ENCODE measurements at places on chromosomes 3 and 15.

DNA sequence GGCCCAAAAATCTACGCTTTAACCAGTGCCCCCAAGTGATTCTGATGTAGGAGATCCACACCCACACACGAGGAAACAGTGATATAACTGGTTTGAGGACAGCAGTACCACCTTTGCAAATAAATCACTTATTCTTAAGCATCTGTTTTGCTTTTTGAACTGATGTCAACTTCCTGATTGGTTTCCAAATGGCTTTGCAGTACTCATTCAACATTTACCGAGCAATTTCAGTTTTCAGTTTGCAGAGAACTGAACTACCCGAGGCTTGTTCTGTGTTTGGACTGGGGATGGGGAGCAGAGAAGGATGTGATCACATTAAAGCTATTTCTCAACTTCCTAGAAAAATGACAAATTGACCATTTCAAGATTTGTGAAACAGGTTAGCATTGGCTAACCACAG is 1.1 kb upstream of the GYG1 start:
- DNase-seq, result no peak

DNA sequence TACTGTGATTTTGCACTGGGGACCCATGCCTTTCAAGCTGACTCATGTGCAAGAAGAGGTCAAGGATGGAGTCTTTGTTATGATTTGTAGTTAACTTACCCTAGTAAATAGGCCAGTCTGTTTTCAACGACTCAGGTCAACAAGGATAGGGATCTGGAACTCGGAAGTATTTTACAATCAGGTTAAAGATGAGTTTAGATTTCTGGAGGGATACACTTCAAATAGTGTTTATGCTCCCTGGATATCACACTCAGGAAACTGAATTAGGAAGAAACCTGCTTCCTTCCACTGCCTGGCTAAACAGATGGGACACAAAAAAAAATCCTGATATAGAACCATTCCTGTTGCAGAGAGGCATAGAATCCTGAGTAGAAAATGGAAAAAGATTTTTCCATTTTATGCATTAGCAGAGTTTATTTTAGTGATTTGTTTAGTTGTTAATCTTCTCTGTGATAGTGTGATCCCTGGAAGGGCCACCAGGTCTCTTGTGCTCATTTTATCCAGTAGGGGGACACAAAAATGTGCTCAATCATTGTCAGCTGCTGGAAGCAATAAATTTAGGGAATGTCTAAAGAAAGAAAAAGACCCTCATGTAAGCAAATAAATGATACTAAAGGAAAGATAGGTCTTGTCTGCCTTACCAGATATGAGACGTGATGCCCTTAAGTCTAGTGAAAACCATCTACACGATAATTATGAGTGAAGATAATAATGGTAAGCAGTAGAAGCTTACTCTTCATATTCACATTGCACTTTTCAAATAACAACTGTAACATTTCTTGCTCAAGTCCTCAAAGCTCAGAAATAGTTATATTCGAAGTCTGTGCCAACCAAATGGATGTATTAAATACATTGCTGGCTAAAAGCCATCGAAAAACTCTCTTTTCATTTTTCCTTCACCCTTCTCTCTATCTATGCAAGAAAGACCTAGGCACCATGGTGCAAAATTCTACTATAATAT is 452.1 kb upstream of the KCNMB2 start:
- no peak for DNase-seq

GRCh38 chr15:29008846-29009245 is 123.1 kb downstream of the APBA2 start:
- no peak for DNase-seq

GRCh38 chr3:130316169-130316568 is 29.3 kb upstream of the COL6A5 start:
- no peak for DNase-seq

DNA sequence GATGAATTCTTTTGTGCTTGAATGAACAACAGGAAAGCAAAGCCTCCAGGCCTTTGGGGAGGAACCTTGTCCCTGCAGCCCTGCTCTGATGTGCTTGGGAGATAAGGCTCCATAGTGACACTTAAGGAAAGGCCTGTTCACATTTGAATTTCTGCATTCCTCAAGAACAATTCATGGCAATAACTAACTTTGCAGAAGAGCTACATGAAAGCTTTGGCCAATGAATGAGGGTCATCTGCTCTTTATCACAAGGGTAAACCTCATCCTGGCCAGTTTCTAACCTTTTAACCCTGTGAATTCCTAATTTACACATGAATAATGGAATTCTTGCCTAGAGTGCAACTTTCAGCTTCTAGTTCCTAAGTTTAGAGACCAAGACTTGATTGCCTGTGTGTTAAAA is 5.6 kb downstream of the PRTG start:
- no peak for DNase-seq

GRCh38 chr15:52352086-52352485 is 56.5 kb upstream of the MYO5C start:
- no peak for DNase-seq

- DNase-seq, result peak; percentile 70
Observed at GRCh38 chr3:187066228-187066995, 72.9 kb downstream of the RPL39L start.

- DNase-seq, result no peak
Observed at GRCh38 chr15:89792106-89792805, 16.1 kb downstream of the MESP2 start.

DNA sequence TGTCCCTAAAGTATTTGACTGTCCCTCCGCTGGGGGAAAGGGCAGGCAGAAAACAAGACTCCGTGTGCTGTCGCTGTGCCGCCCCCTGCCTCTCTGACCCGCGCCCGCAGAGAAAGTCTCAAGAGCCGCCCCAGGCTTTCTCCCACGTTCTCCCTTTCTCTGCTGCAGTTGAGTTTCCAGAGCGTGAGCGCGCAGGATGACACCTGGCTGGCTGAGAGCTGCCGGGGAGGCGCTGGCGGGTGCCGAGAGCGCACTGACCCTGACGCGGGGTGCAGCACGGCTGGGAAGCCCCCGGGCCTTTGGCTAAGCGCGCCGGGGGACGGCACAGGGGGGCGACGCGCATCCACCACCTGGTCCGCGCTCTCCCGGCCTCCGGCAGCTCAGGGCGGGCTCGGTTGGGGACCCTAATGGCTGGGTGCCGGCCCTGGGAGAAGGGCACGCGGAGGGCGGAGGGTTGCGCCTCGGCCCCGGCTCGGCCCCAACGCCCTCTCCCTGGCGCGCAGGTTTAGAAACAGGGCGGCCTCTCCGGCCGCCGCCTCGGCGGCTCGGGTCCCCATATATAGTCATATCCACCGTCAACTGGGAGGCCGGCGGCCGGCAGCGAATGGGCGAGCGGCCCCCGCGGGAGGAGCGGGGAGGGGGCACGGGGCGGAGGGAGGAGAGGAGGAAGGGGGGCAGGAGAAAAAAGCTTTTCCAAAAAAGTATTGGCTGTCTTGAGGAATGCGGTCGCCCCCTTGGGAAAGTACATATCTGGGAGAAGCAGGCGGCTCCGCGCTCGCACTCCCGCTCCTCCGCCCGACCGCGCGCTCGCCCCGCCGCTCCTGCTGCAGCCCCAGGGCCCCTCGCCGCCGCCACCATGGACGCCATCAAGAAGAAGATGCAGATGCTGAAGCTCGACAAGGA is at the start of gene TPM1:
TSS of gene TPM1 (plus strand) at position 774 of the 903 bp plus-strand sequence. CDS start at position 857, 83 bp downstream.
- no peak for DNase-seq

GRCh38 chr3:66506154-66506553 is 5.3 kb upstream of the LRIG1 start:
- DNase-seq, result no peak

DNA sequence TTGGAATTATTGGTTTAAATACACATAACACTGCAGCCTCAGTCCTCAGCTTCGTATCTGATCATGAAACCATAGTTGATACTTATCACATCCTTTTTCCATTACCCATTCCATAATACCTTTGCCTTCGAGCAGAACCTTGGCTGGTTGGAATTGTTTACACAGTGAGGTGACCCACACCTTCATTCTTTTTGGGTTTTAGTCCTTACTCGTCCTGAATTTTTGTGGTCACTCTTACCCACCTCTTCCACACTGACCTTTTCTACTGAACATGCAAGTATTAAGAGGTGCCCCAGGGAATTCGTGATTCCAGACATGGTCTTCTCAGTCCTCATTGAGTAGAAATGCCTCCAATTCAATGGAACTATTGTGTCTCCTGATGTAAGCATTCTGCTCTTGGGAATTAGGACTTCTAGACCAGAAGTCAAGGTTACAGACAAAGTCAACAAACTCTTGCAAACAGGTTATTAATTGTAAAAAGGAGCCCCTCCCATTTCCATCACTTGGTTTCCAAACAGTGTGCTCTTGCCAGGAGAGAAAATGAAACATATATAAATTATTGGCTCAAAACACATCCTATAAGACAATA is 37.7 kb downstream of the SCN11A start:
- no peak for DNase-seq

GRCh38 chr3:161409069-161409468 is 37.8 kb upstream of the SPTSSB start:
- DNase-seq, result peak; percentile 65

DNA sequence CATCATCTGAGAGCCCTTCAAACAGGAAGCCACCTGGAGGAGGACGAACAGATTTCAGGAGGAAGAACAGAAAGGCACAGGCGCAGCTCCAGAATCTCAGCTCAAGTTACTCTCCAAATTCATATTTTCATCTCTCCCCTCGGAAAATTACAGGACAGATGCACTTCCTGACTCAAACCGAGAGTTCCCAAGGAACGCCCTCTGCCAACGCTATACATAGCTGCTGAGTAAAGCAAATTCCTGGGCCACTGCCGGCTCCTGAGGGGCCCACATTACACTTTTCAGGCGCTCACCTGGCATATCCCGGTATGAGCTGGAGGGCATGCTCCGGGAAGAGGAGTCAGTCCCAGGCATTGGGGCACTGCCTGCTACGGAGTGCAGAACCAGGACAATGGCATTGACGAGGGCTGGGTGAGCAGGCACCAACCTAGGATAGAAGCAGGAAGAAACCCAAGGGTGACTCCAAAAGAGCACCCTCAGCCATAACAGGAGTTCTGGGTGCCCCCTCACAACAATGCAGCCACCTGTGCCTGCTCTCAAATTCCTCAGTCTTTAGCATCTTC is 11.2 kb downstream of the UBL7 start:
- no peak for DNase-seq

DNA sequence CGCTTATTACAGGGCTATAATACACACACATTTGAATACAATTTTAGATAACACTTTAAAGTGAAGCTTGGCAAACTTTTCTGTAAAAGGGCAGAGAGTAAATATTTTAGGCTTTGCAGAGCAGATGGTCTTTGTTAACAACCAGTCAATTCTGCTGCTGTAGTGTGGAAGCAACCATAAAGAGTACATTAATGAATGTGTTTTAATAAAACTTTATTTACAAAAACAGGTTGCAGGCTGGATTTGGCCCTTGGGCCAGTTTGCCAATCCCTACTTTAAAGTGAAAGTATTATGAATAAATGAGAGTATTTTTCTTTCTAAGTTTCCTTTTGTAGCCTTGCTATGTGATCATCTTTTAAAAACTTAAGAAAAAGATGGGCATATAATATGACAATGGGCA is 20.7 kb upstream of the ANKRD34C start:
- DNase-seq, result no peak

GRCh38 chr3:54358969-54359694 is 236.8 kb downstream of the CACNA2D3 start:
- DNase-seq, result no peak

DNA sequence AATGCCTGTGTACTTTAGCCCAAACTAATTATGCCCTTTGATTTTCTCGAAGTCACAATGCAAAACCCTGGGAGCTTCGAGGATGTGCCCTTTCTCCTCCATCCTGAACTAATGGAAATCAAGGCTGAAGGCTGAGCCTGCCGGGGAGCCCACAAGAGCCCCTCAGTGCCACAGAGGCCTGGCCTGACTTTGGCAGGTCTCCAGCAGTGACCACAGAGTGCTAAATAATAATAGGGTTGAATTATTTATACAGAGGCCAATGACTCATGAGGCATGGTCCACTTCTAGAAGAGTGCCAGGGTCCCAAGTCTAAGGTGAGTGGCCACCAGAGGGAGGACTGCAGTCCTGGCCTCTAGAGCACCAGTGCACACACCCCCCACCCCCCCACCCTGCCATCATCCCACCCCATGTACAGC is 19.1 kb upstream of the GLCE start:
- no peak for DNase-seq

- DNase-seq, result no peak
Observed at GRCh38 chr15:63246691-63247469, 30.5 kb upstream of the APH1B start.

DNA sequence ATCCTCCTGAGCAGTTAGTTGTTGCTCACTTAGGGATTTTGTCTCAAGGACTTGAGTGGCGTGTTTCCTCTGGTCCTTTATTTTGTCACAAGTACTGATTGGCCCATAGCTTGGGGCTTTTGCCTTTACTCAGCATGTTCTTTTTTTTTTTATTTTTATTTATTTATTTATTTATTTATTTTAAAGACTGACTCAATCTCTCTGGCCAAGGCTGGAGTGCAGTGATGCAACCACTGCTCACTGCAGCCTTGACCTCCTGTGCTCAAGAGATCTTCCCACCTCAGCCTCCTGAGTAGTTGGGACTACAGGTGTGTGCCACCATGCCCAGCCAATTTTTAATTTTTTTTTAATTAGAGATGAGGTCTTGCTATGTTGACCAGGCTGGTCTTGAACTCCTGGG is 223.9 kb upstream of the TPM1 start:
- no peak for DNase-seq

DNA sequence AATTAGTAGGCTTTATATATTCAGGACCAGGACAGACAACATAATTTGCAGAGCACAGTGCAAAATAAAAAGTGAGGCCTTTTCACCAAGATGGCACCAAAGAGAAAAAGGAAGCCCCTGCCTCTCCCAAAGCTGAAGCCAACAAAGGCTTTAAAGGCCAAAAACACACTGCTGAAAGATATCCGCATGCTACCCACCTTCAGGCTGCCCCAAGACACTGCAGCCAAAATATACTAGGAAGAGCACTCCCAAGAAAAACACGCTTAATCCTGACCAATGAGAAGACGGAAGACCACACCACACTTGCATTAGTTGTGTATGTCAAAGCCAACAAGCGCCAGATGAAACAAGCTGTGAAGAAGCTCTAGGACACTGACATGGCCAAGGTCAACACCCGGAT is 38.0 kb downstream of the PIK3CB start:
- no peak for DNase-seq

DNA sequence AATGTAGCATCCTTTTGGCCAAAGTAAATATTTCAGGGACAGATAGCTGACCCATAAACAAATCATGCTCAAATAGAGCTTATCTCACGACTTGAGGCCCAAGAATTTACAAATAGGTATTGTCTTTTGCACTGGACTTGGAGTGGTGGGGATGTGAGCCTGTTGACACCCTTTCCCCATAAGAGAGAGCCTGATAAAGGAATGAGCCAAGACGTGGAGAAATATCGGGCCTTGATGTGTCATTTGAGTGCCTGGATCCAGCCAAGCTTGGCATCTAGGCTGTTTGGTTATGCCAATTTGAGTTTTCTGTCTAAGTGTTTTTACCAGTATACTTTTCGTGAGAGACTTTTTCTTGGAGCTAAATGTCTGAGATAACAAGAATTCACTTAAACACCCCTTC is 112.9 kb upstream of the RGMA start:
- no peak for DNase-seq

GRCh38 chr3:29696311-29696710 is 415.4 kb downstream of the RBMS3 start:
- no peak for DNase-seq
